ENCODE measurements at places on chromosomes 3 and 15. TPM values are rescaled to one million over a fixed set of nuclear protein-coding genes. Genes with fewer than 3 reads are reported as not detected.
A peak's percentile ranks its signal among the peaks of the same experiment; 100 is the strongest.

DNA sequence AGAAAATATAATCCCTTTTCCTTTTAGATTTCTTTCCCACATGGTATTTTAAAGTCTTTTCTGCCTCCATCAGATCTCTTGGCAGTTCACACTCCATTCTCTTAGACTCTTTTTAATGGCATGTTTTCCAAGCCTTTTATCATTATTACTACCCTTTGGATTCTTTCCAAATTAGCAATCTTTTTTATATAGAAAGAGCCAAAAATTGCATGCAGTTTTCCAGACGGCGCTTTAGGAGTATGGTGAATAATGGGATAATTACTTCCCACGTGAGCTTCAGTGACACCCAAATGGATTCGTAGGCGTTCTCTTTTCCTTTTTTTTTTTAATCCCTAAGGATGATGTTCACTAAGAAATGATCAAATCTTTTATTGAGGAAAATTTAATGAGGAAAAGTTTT lies 354.8 kb upstream of the DNAJC19 start:
- no peak for DNase-seq

DNA sequence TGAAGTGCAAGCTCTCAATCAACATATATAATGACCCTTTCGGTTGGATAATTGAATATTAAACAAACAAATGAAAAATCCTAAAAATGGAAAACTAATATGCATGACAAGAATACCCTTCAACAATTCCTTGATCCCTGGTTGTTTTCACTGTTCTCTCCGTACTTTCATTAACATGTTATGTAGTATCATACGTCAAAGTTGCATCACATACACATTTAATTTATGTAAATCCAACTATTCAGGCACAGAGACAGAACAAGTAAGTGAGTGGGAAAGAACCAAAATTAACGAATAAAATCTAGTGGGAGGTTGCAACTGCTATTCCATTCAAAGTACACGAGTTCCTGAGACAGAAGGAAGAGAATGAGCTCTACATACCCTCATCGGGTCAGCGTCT lies 176.0 kb downstream of the SUCLG2 start:
- no peak for DNase-seq

DNA sequence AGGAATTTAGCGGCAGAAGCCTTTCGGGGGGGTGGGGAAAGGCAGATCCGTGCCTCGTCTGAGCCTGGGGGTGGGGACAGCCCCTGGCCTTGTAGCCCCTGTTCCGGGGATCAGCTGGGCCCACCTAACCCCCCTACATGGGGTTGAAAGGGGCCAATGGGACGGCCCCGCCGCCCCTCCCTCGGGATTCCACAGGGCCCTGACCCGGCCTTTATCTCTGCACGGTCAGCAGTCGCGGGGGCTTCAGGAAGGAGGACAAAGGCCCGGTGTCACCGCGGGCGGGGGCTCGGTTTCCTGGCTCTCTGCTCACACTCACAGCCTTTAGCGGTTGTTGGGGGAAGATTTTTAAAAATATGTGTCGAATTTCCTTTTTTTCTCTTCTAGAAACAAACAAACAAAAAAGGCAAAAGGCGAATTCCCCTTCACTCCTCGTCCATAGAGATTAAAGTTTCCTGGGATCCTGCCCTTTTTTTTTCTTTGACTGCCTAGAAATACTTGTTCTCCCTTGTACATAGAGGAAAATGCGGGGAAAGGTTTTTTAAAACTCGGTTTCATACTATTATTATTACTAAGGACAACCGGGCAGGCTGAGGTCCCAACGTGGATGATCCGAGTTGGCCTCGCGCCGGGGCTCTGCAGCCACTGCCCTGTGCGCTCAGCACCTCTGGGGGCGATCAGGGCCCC lies 7.9 kb downstream of the FOXL2 start:
- DNase-seq = no peak

The CCDC9B gene
- 26.4 TPM for total RNA-seq

The PCSK6 gene
- total RNA-seq = 10.1 TPM

DNA sequence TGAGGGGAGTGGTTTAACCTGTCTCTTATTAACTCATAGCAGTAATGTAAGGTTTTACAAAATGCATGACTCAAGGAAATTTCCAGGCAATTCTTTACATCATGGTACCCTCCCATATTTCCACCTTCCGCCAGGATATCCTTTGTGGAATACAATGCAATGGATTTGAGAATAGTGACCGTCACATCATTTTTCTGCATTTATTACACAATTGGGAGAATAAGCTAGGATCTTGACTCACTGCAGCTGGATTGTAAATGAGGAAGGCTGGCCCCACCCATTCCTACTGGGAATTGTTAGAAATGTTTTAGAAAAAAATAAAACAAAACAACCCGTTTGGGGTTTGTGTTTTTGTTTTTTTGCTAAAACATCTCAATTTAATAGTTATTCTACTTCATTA lies 97.4 kb downstream of the IMPG2 start:
- no peak for DNase-seq

The GOLGA8R gene
- 6.6 TPM for total RNA-seq

The ZNF660 gene
- 2.1 TPM for total RNA-seq

- DNase-seq = no peak
Observed at GRCh38 chr3:61908382-61908781, 347.0 kb downstream of the PTPRG start.

The PP2D1 gene
- not detected for total RNA-seq

DNA sequence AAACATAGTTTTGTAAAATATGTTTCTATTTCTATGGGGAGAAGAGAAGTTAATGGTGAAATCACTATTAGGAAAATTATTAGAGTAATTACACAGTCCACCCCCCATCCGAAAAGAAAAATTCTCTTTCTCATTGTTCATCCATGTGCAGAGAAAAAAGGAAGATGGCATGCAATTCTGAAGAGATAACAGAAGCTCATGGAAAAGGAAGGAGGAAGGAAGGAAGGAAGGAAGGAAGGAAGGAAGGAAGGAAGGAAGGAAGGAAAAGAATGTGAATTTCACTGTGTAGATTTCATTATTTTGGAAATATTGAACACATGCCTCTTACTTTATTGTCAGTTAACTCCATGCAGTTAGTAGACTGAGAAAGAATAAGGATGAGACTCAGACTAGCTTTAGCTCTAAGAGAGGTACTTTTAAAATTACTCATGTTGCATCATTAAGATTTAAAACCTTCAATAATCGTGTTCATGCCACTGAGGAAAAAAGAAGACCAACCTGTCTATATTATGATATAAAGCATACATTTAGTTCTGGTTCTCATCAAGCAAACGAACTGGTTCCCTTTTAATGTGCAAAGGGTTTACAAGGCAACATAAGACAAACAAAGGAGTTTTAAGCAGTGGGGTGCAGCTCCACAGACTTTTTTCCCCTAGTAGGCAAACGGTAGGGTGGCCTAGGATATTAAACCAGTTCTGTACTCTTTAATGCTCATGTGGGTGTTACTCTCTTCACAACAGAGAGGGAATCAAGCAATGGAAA lies 379.6 kb downstream of the FOXP1 start:
- DNase-seq = no peak

GRCh38 chr3:100057716-100058575 lies 56.4 kb downstream of the FILIP1L start:
- no peak for DNase-seq

DNA sequence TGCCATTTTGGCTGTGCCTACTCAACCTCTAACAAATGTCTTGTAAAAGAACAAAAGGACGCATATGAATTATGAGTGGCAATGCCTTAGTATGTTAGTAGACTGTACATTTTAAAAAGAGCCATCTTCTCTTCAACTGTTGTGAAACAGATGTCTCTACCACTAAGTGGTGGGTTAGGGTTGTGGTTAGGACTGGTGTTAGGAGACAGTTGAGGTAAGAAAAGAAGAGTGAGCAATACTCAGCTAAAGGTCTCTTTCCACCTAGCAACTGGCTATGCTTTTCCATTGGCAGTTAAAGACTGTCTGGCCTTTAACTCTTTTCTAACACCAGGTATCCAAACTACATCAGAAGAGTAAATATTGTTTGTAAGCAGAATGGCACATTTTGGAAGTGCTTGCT lies 221.7 kb upstream of the TBC1D5 start:
- DNase-seq = no peak

DNA sequence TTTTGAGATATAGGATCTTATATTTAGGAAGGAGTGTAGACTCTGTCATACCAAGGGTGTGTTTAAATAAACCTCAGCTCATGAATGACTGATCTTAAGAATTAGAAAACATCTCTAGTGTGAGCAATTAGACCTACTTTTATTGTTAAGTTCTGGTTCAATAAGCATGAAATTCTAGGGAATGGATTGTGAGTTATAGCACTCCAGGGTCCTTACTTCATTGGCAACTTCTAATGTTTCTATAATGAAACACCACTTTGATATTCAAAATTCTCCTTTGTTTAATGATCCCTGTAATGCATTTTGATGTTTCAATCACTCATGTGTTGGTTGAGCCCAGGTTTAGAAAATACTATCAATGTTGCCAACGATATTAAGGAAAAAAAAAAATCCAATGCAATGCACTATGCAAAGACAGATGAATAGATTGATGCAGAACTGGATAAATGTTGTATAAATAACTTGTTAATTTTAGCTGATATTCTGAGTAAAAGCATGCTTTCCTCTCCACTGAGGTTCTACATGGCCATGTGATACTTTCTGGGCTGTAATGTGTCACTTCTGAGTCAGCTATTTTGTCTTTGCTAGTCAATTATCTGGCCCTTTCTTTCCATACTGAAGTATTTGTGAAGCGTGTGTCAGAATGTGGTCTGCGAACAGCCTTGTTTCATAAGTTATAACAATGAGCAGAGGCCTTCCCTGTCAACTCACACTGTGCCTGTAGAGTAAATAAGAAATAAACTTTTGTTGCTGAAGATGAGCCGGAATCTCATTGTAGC lies 1035.9 kb downstream of the PLOD2 start:
- DNase-seq = no peak

The PEX5L gene
- 4.2 TPM for total RNA-seq

The CPA3 gene
- total RNA-seq = 5.7 TPM

DNA sequence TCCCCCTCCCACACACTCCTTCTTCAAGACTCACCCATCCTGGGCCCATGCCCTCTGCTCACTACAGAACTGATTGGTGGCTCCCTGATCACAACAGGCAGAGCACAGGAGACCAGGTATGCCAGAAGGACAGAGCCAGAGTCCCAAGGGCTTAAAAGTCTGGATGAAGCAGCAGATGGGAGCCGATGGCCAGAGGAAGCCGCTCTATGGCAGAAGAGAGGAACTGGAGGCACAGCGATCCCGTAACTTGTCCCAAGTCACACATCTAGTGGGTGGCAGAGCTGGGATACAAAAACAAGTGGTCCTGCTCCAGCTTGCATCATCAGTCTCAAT lies 20.7 kb downstream of the ITGA11 start:
- DNase-seq = no peak

The SERINC4 gene
- not detected for total RNA-seq

GRCh38 chr3:72907731-72908620 lies 20.1 kb downstream of the GXYLT2 start:
- peak; percentile 70 for DNase-seq

DNA sequence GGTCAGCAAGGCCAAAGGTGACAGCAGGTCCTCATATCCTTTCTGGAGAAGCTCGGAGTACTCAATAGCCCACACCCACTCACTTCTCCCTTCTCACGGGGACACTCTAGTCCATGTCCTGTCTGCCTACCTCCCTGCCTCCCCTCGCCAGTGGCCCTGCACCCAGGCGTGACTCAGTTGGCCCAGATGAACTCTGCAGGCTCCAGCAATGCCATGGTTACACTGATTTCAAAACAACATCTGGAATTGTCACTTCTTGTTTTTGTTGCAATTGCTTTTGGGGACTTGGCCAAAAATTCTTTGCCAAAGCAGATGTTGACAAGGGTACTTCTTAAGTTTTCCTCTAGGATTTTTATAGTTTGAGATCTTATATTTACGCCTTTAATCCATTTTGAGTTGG lies 13.0 kb downstream of the IL16 start:
- DNase-seq = no peak

DNA sequence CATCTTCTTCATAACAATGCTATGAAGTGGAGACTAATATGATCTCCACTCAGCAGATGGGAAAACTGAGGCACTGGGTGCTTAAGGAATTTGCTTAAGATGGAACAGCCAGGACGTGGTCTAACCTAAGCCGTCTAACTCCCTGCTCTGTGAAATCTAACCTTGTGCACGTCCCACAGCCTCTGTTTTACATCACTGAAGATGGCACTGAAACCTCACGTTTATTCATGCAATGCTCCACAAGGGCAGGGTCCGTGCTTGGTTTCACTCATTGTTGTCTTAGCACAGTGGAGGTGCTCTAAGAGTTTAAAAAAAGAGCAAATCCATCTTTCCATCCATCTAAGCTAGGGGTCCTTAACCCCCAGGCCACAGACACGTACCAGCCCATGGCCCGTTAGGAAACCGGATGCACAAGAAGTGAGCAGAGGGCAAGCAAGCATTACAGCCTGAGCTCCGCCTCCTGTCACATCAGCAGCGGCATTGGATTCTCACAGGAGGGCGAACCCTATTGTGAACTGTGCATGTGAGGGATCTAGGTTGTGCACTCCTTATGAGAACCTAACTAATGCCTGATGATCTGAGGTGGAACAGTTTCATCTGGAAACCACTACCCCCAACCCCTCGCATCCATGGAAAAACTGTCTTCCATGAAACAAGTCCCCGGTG lies 118.0 kb downstream of the FOXP1 start:
- no peak for DNase-seq

The CALML4 gene
- 3.3 TPM for total RNA-seq

The SKOR1 gene
- under 0.01 TPM for total RNA-seq

The CCDC71 gene
- total RNA-seq = 15.5 TPM

GRCh38 chr3:64355401-64355807 lies 130.1 kb upstream of the PRICKLE2 start:
- no peak for DNase-seq

The TRIM42 gene
- total RNA-seq = not detected

GRCh38 chr3:184637705-184638104 lies 74.2 kb downstream of the MAGEF1 start:
- DNase-seq = no peak

The CCDC33 gene
- not detected for total RNA-seq

The GPR149 gene
- not detected for total RNA-seq

GRCh38 chr3:111917300-111917699 lies 58.2 kb downstream of the PHLDB2 start:
- no peak for DNase-seq

GRCh38 chr3:103308921-103309320 lies 874.1 kb downstream of the ZPLD1 start:
- DNase-seq = no peak

- DNase-seq = no peak
Observed at GRCh38 chr3:134790065-134790464, 5.0 kb upstream of the EPHB1 start.

DNA sequence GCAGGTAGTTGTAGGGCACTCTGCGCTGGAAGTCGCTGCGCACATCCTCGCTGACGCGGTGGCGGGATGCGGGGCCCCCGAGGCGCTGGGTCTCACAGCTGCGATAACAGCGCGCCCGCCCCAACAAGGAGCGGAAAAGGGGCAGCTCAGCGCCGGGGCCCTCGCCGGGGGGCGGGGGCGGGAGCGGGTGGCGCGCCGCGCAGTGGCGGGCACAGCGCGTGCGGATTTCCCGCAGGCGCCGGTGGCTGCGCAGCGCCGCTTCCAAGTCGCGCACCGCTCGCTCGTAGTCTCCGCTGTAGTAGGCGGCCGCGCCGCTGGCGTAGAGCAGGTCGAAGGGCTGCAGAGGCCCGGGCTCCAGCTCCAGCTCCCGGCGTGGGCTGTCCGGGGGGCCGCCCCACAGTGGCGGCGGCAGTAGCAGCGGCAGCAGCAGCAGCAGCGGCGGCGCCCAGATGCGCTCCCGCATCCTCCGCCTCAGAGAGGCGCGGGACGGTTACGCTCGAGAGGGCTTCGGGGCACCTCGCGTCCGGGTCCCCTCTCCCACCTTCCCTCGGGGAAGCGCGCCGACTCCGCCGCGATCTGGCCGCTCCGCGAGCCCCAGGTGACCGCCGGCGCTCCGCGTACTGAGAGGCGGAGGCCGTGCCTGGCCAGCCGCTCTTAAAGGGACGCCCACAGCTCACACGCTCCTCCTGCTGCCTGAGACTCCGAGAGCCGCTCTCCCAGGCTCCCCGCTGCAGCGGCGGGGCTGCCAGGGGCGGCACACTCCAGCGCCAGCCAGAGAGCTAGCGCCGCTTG lies at the start of gene P3H2:
TSS of gene P3H2 (minus strand) at position 629 of the 792 bp plus-strand sequence. CDS start at position 463, 166 bp downstream.
- peak; percentile 82 for DNase-seq

All from body of pancreas (tissue), 4 donors.